A549 treated with CORT108297 at 1 μM for 4 hours (cell line): ENCODE measurements at places on chromosomes 2 and 18. TPM values are rescaled to one million over a fixed set of nuclear protein-coding genes. Genes with fewer than 3 reads are reported as not detected.

SH2D6 gene
- total RNA-seq: 0.50 to 1.1 TPM (median 0.87 TPM) in 5 replicates

GALNT14 gene
- 44.4 to 51.6 TPM (median 48.4 TPM) in 5 replicates for total RNA-seq

ADAM17 gene
- 24.1 to 33.3 TPM (median 28.1 TPM) in 5 replicates for total RNA-seq

MALL gene
- 134 to 158 TPM (median 138 TPM) in 5 replicates for total RNA-seq

RESP18 gene
- total RNA-seq: not detected in 5 replicates

CYP27C1 gene
- total RNA-seq: 3.8 to 4.9 TPM (median 4.5 TPM) in 5 replicates

PDK1 gene
- 1.8 to 4.4 TPM (median 3.4 TPM) in 5 replicates for total RNA-seq

ST8SIA3 gene
- total RNA-seq: not detected in 5 replicates

PID1 gene
- 2.9 to 3.8 TPM (median 3.2 TPM) in 5 replicates for total RNA-seq

RGPD8 gene
- 2.5 to 3.4 TPM (median 3.2 TPM) in 5 replicates for total RNA-seq

TANC1 gene
- total RNA-seq: 7.4 to 9.9 TPM (median 8.9 TPM) in 5 replicates

C2orf66 gene
- total RNA-seq: 0.06 to 0.13 TPM (median 0.07 TPM) in 3 of 5 replicates, not detected in the others

CREG2 gene
- total RNA-seq: 6.9 to 11.3 TPM (median 10.2 TPM) in 5 replicates

RABL2A gene
- total RNA-seq: 7.8 to 10.0 TPM (median 9.8 TPM) in 5 replicates

IL36G gene
- total RNA-seq: not detected in 5 replicates

NAT8 gene
- total RNA-seq: not detected in 5 replicates

UGT1A10 gene
- total RNA-seq: 0.06 TPM in 1 of 5 replicates, not detected in the others

LIMS2 gene
- total RNA-seq: 5.4 to 7.6 TPM (median 6.6 TPM) in 5 replicates

PRKAG3 gene
- not detected in 5 replicates for total RNA-seq

FARSB gene
- total RNA-seq: 42.3 to 49.7 TPM (median 43.1 TPM) in 5 replicates

VRK2 gene
- total RNA-seq: 28.1 to 36.5 TPM (median 29.8 TPM) in 5 replicates

HAT1 gene
- total RNA-seq: 66.7 to 90.0 TPM (median 67.7 TPM) in 5 replicates

DNER gene
- 6.2 to 10.2 TPM (median 7.2 TPM) in 5 replicates for total RNA-seq

SCYGR4 gene
- not detected in 5 replicates for total RNA-seq

ALLC gene
- 0.06 to 0.13 TPM (median 0.12 TPM) in 4 of 5 replicates, not detected in the other for total RNA-seq

ACMSD gene
- total RNA-seq: not detected in 5 replicates

RGPD3 gene
- total RNA-seq: 0.12 to 0.20 TPM (median 0.16 TPM) in 5 replicates

DNAJC10 gene
- total RNA-seq: 55.3 to 75.5 TPM (median 68.9 TPM) in 5 replicates

WNT10A gene
- total RNA-seq: 0.05 to 0.18 TPM (median 0.07 TPM) in 5 replicates

ACKR3 gene
- total RNA-seq: 20.2 to 28.9 TPM (median 24.0 TPM) in 5 replicates

ARHGAP15 gene
- total RNA-seq: 0.25 TPM in 1 of 5 replicates, not detected in the others

MTCL1 gene
- 52.2 to 67.0 TPM (median 62.2 TPM) in 5 replicates for total RNA-seq

DSG4 gene
- total RNA-seq: not detected in 5 replicates

LRP1B gene
- total RNA-seq: not detected in 5 replicates

DPYSL5 gene
- 3.8 to 6.8 TPM (median 5.0 TPM) in 5 replicates for total RNA-seq

GAL3ST2 gene
- total RNA-seq: 0.13 to 0.35 TPM (median 0.32 TPM) in 5 replicates

TMEM17 gene
- total RNA-seq: 5.3 to 6.0 TPM (median 5.5 TPM) in 5 replicates

PLGLB1 gene
- total RNA-seq: 0.38 to 1.0 TPM (median 0.80 TPM) in 5 replicates

ALPG gene
- 0.12 to 0.22 TPM (median 0.16 TPM) in 5 replicates for total RNA-seq

MROH2A gene
- total RNA-seq: 0.09 to 0.20 TPM (median 0.15 TPM) in 4 of 5 replicates, not detected in the other

COL4A4 gene
- 1.2 to 2.7 TPM (median 1.7 TPM) in 5 replicates for total RNA-seq

PLEK gene
- total RNA-seq: not detected in 5 replicates

G6PC2 gene
- not detected in 5 replicates for total RNA-seq

MBD5 gene
- total RNA-seq: 2.9 to 8.0 TPM (median 5.4 TPM) in 5 replicates

COL6A3 gene
- total RNA-seq: 0.07 to 0.20 TPM (median 0.09 TPM) in 5 replicates

GPBAR1 gene
- total RNA-seq: 0.08 to 0.17 TPM (median 0.11 TPM) in 5 replicates

MATN3 gene
- 9.1 to 16.9 TPM (median 14.0 TPM) in 5 replicates for total RNA-seq

SIX2 gene
- 0.10 to 0.36 TPM (median 0.27 TPM) in 5 replicates for total RNA-seq

AQP4 gene
- total RNA-seq: 0.05 TPM in 1 of 5 replicates, not detected in the others
